NCI-H1436 (cell line): ENCODE measurements at places on chromosomes 7 and 10.

- no peak for DNase-seq
Measured at GRCh38 chr7:107638594-107638993, 22.0 kb upstream of the SLC26A4 start.

- no peak for DNase-seq
Measured at GRCh38 chr10:34187201-34187600, 627.9 kb downstream of the PARD3 start.

DNA sequence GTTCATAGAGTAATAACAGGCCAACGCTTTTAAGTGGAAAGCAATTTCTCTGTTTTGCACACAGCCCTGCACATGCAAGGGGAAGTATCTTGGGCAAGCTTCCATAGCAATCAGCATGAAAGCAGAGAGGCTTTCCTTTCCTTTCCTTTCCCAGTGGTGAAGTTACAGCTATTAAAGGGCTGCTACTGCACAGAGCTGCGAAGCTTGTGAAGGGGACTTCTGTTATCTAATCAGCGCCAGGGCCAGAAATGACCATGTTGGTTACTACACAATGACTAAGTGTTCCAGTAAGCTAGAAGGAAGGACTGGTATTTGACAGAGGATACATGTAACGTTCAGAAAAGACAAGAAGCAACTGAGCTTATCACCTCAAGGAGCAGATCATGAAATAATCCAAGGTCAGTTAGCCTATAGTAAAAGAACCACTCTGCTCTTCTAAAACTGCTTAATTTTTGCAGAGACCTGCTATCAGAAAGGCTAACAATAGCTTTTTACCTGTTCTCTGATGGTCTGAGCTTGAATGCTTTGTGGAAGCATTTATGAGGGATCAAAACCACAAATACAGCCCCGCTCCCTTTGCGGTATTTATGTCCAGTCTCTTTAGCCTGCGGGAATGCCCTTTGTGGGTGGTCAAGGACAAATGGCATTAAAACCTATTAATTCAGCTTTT, 45.9 kb downstream of the SGMS1 start:
- no peak for DNase-seq

- no peak for DNase-seq
Measured at GRCh38 chr10:14438576-14438975, 107.9 kb upstream of the FRMD4A start.

DNA sequence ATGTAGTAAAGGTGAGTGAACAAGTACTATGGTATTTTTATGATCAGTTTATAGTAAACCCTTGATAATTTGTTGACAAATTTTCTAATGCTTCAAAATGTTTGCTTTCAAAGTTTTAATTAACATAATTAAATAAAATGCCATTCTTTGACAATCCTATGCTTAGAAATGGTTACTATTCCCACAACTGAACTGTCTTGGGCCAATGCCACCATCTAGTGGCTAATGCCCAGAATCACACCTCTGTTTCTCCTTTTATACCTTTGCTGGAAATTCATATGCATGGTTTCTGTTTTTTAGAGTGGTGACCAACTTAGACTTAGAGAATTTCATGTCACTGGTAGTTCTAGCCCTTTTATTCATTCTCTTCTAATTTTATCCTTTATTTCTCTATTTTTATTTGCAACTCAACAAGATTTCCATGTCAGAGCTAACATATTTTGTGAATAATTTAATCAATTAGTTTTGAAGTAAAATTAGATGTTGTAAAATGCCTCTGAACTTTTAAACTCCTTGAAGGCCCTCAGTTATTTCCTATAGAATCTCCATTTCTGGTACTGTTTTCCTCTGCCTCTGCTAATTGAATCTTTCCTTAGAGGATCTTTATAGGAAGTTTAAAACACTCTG, 31.1 kb downstream of the PCGF5 start:
- DNase-seq = peak; percentile 52

DNA sequence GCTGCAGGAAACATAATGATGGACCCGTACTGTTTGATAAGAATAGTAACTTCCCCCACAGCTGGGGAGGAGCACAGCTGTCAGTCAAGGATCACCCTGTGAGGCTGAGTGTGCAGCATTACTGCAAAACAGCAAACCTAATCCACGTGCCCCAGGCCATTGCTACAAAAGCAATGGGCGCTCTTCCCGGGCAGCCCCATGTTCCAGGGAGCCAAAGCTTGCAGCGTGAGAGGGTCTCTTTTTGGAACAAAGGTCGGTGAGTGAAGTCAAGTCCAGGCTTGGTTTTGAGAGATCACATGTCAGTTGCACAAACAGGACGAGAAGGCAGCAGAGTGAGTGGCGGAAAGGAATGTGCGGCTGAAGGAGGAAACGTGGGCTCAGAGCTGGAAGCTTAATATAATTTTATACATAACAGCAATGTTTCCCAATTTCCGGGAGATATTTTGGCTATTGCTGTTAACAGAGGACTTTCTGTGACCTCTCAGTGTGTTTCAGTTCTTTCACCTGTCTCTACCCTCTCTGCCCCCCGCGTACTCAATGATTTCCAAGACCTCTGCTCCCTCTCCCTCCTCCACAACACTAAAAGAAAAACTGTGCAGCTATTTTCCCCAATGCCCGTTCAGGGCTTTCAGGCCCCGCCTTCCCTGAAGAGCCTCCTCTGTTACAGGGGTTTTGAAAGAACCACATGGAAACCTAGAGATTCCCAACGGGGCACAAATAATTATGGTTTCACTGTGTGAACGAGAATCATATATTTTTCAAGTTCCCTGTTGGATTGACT, 128.9 kb downstream of the MTPAP start:
- DNase-seq = no peak

DNA sequence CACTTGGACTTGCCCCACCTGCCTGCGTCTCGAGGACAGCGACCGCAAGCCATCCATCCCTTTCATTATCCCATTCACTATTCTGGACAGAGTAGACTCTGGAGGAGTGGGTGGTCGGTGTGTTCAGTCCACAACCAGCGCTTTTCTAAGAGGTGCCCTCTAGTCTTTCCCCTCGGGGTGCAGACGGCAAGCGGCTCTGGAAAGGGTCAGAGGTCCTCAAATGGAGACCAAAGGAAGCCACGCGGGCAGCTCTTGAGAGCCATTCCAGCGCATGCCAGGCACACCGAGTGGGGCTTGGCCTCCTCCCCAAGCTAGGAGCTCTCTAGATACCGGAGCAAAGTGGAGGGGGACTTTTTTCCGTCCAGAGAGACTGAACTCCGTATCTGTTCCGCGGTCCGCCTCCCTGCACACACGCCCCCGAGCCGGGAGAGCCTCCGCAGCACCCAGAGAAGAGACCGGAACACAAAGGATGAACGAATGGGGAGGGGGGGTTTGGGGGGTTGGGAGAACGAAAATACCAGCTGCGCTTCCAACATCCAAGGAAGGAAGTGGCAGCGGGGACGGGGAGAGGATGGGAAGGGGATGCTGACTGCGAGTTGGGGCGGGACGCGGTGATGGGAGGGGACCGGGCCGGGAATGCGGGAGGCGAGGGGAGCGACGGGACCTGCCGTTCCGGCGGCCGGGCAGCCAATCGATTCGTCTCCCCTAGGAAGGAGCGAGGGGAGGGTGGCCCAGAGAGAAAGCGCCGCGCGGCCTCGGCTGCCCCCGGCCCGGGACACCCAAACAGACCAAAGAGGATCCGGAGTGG, 515 bp downstream of the GSDME start:
- no peak for DNase-seq

- no peak for DNase-seq
Measured at GRCh38 chr10:122147663-122148062, 123.4 kb upstream of the BTBD16 start.

GRCh38 chr10:31288001-31288400, 31.0 kb upstream of the ZEB1 start:
- no peak for DNase-seq

GRCh38 chr7:25659841-25660240, 431.6 kb upstream of the NPVF start:
- no peak for DNase-seq

- DNase-seq = peak; percentile 45
Measured at GRCh38 chr7:107463139-107464078, 6.4 kb upstream of the GPR22 start.

DNA sequence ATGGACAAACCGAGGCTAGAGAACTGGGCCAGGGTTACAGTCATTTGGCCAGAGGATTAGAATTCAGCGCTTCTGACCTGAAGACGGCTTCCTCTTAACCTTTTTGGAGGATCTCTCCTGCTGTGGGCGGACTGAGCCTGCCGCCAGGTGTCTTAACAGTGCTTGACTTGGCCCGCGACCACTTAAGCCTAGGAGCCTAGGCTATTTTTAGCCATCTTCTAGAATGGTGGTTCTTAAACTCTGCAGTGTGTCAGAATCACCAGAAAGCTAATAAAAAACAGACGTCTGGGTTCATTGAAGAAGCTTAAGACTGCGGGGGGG, 722 bp downstream of the MDH2 start:
- DNase-seq = peak; percentile 24

DNA sequence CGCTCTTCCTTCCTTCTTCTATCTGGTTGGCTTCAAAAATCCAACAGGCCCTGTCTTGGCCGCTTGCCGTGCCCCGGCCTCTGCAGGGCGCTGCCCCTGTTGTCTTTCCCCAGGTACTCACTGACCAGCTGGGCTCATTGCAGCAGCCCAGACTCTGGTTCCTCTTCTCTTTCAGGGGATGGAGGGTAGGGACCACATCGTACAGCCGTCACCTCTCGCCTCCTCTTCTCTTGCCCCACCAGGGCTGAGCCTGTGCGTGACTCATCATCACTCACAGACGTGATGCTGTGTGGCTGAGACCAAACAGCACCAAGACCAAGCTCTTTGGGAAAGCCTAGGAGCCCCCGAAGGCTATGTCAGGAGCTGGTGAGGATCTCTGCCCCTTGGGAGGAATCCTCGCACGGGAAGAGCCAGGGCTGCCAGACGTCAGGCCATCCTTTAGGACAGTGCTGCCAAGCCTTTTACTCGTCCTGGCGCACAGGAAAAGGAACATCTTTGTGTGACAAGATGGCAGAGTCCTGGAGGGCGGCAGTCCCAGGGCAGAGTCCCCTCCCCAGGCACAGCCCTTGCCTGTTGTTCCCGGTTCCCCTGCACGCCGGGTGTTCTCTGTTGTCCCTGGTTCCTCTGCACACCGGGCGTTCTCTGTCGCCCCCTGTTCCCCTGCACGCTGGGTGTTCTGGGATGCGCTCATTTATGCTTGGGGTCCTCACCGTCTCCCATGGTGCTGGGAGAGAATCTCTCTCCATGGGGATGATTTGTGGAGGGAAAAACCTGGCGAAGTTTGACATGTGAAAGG, 188.5 kb upstream of the SHH start:
- no peak for DNase-seq

- DNase-seq = no peak
Measured at GRCh38 chr7:98136423-98136822, 29.8 kb downstream of the LMTK2 start.

GRCh38 chr10:26156019-26156418, 60.6 kb upstream of the GAD2 start:
- DNase-seq = no peak

DNA sequence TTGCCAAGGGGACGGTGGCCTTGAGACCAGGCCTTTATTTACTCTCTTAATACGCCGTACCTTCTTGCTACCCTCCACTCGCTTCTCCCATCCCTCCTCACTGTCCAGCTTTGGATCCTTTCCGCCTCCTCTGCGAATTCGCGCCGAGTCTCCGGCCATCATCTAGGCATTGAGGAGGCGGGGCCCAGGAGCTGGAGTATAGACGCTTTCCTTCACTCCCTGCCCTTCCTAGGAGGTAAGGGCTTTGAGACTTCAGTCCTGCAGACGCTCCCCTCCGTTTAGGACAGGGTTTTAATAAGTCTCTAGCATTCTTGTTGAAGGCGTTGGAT, 538 bp downstream of the TFAM start:
- peak; percentile 9 for DNase-seq

GRCh38 chr7:40303996-40304395, 169.2 kb downstream of the SUGCT start:
- DNase-seq = no peak
